ENCODE measurements at places on chromosomes 3 and 15.

GRCh38 chr15:47553947-47554346, 163.4 kb upstream of the SEMA6D start:
- DNase-seq, result no peak

DNA sequence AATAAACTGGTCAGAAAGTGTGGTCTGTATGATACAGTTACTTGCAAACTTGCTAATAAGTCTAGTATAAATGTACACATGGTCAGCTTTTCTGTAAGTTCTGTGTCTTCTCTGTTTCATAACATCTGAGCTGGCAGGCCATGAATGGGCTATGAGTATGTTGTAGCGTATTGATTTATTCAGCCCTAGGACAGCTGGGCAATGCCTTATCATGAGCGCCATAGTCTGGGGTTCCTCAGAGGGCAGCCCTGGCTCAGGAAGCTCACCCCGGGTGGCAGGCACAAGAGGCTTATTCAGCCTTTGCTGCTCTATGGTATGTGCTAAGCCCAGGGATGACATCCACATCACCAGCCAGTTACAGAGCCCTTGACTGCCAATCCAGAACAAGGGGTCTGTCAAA, 50.7 kb upstream of the CCR2 start:
- DNase-seq, result no peak

DNA sequence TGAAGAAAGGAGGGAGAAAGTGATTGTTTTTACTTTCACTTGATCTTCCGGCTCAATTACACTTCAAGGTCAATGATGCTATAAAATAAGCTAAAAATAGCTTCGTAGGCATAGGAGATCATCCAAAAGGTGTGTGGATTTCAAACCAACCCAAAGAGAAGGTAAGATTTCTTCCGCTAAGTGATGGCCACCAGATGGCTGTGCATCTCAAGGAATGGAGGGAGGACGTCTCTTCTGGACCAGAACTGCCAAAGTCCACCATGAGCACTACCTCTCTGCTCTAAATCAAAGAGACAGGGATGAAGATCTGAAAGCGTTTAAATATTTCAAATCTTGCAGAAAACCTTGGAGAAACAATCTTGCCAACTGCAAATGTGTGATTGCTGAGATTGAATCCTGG, 199.1 kb upstream of the ZPLD1 start:
- no peak for DNase-seq

DNA sequence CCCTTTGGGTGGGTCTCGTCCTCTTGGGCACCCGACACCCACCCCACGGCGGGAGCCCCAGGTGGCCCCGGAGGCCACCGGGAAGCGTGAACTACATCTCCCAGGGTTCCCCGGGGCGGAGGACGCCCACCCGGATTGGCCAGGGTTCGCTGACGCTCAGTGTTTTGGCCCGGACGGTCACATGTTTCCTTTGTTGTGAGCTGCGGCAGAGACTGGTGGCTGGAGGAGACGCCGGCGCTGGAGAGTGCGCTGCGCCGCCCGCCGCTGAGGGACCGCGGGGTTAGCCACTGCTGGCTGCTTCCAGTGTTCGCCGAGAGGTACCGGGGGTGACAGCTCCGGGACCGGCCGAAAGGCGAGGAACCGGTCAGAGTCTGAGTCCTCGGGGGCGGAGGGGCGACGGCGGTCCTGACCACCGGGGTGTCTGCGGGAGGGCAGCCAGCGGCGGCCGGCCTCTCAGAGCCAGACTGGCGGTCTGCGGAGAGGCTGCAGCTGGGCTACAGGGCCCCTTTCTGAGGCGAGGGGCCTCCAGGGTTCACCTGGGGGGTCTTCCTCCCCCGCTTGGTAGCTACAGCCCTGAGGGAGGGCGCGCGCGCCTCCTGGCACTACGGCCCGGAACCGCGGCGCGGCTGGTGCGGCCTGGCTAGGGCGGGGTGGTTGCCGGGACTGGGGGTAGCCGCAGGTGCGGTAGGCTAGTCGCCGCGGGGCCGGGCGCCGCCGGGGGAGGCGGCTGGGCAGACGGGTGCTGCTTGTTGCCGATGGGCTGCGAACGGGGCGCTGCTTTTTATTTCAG, at the start of gene KLHL24:
KLHL24 (plus strand) TSS at position 193 of the 790 bp plus-strand sequence. CDS start 14,734 bp downstream, outside the sequence.
- DNase-seq, result peak; percentile 83

- peak; percentile 31 for DNase-seq
These were observed 39.7 kb downstream of the SPATA12 start for GRCh38 chr3:57100046-57100695.

DNA sequence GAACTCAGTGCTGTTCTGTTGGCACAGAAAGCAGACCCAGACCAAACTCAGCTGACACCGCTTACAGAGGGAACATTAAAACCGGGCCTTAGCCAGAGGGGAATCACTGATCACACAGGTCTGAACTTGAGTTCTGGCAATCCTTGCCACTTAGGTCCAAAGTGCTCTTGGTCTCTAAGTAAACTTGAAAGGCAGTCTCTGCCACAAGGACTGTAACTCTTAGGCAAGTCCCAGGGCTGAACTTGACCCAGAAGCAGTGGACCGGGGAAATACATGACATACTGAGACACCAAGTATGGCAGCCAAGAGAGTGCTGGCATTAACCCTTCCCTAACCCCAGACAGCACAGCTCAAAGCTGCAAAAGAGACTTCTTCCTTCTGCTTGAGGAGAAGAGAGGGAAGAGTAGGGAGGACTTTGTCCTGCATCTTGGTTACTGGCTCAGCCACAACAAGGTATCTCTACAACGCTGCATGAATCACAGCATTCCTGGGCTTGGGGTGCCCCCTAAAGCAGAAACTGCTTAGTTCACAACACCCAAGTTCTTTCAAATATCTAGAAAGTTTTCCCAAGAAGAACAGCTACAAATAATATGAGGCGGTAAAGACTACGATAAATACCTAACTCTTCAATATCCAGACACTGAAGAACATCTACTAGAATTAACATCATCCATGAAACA, 32.5 kb downstream of the NAALADL2 start:
- no peak for DNase-seq

DNA sequence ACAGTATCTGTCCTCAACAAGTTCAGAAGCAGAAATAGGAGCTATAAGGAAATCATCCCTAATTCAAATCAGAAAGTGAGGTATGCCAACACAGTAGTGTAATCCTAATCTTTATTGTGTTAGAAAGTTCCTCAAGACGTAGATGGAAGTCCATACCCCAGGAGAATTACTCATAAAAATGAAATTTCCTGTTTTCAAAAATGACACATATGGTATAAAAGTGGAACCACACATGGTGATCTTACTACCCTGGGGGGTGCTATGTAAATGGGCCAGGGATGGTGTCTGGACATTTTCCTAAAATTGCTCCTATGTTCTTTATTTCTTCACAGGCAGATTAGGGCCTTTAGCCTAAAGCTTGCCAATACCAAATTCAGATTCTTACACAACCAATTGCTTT, 204.1 kb downstream of the ARRDC4 start:
- DNase-seq, result no peak

DNA sequence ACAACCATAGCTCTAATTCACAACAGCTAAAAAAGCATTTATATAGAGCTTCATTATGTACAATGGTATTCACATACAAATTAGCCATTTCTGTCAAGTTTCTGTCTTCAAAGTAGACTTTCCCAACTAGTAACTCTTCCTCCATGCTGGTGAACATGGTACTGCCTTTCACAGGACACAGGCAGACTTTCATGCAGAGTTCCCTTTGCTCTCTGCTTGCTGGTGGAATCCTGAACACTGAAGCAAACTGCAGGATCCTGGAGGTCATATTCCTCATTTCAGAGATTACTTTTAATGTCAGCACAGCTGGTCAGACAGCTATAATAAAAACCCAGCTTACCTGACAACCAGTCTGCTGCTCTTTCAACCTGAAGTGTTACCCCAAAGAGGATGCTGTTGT, 53.6 kb downstream of the TASOR start:
- no peak for DNase-seq

DNA sequence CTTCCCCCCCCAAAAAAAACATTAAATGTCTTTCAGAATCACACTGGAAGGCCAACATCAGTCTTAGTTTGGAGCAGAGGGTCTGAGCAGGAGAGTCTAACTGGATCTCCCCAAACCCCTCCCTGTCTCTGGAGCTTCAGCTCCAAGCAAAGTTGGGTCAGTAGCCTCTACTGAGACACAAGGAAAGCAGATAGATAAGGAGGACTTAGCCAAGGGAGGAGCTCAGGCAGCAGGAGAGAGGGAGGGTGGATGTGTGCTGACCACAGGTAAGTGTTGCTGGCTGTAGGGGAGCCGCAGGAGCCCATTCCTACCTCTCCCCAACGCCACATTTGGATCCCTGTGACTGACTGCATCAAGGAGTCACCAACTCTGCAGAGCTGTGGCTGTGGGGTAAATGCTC, 7.0 kb downstream of the PLCB2 start:
- DNase-seq, result no peak

- DNase-seq, result no peak
These were observed 73.9 kb upstream of the KCNH8 start for GRCh38 chr3:19074257-19074900.

DNA sequence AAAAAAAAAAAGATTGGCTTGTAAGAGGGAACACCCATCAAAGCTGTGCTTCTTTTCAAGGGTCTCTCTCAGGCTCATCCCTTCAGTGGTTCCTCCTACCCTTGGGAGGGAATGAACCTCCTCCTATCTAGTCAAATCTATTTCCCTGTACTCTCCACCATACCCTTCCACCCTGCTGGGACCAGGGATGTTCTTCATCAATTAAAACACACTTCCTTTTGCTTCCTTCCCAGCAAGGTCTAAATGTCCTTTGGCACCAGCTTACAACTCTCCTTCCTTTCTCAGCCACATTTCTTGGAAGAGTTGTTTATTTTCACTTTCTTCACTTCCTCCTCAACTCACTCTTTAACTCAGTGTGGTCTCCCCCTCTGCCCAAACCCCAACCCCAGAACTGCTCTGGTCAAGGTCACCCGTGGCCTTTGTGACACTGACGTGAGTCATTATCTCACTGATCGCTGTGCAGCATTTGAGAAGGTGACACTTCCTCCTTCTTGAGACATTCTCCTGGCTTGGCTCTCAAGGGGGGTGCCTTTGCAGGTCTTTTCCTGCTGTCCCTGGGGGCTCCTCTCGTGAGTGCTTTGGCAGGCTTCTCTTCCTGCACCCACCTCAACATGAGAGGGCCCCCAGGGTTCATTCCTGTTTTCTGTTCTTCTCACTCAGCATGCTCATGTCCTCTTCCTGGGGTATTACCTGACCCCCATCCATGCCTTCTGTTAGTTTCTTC, 210.5 kb upstream of the TLE3 start:
- DNase-seq, result no peak

- DNase-seq, result no peak
These were observed 100.3 kb downstream of the FRMD5 start for GRCh38 chr15:44094781-44095180.

DNA sequence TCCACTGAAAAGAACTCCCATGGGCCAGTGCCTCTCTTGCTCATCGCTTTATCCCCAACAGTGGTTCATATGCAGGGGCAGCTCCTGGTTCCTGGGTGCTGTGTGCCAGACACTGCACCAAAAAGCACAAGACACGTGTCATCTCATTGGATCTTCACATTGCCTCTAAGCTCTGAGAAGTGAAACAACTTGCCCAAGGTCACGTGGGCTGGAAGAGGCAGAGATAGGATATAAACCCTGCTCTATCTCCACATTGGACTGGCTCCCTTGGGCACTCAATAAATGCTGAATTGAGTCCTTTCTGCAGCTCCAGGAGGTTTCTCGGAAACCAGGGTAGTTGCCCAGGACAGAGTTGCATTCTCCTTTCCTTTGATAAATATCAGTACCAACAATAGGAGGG, 88.1 kb downstream of the SRGAP3 start:
- DNase-seq, result no peak

GRCh38 chr3:104291437-104291851, 1075.3 kb upstream of the ALCAM start:
- no peak for DNase-seq

GRCh38 chr3:110814170-110815007, 257.2 kb upstream of the NECTIN3 start:
- DNase-seq, result no peak

- DNase-seq, result no peak
These were observed 49.8 kb downstream of the NIPA2 start for GRCh38 chr15:22888120-22888859.

- DNase-seq, result no peak
These were observed 73.9 kb downstream of the BOC start for GRCh38 chr3:113285226-113285625.

DNA sequence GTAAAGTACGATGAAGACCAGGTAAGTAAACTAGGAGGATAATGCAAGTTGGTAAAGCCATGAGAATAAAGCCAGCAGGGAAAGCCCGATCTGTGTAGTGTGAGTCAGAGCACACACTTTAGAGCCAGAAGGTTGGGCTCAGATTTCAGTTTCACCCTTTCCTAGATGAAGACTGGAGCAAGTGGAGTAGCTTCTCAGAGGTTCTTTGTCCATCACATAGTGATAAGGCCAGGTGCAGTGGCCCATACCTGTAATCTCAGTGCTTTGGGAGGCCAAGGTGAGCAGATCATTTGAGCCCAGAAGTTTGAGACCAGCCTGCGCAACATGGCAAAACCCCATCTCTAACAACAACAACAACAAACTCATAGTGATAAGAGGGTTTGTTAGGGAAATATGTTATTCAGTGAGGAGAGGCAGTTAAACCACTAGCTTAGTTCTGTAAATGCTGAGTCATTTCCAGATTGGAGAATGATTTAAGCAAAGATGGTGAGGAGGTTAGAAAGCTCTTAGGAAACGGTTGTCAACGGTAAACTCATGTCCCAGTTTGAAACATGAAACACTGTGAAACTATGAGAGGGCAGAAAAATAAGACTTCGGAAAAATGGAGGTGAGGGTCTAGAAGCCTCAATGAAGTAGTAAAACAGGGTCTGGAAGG, 39.0 kb downstream of the IL12A start:
- no peak for DNase-seq

GRCh38 chr3:177800561-177800960, 603.3 kb upstream of the TBL1XR1 start:
- no peak for DNase-seq

DNA sequence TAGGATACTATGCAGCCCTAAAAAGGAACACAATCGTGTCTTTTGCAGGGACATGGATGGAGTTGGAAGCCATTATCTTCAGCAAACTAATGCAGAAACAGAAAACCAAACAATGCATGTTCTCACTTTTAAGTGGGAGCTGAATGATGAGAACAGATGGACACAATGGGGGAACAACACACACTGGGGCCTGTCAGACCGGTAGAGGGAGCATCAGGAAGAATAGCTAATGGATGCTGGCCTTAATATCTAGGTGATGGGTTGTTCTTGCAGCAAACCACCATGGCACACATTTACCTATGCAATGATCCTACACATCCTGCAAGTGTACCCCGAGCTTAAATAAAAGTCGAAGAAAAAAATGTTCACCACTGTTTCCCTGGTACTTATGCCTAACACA, 17.5 kb downstream of the SENP7 start:
- no peak for DNase-seq

DNA sequence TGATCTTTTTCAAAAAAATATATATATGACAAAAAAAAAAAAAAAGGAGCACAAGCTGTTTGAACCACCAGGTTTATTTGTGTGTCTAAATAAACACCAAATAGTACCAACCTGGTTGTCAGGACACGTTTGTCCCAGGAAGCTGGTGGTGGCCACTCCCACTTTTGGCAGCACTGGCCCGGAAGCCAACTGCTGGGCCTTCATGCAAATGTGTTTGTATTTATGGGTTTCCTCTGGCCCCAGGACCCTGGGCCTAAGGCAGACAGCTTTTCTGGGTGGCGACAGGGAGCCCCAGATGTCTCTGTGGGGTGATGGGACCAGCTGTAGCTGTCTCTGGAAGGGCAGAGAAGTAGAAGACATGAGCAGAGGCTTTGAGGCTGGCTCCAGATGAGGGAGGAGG, 31.6 kb downstream of the PRKCD start:
- no peak for DNase-seq

Data from stimulated activated CD8-positive, alpha-beta memory T cell treated with anti-CD3 and anti-CD28 coated beads, Interleukin-7, amount 100 ng/mL, for 4 hours (primary cell).